ENCODE measurements at places on chromosomes 6 and 20.

DNA sequence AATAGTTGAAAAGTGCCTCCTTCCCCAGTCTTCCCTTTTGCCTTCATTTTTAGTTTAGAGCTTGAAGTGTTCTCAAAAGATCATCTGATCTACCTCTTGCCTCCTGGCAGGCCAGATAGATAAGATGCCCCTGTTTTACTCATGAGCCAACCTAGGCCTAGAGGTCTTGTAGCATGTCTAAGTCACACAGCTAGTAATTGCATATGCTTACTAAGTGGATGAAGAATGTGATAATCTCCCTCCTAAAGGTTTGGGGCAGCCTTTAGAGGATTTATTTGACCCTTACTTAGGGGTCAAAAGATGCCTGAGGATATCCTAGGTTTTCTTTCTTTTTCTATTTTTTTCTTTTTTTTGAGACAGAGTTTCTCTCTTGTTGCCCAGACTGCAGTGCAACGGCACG is 2.1 kb downstream of the C6orf141 start:
- DNase-seq = no peak
- no peaks in the 10 kb centered on the region for H3K36me3 ChIP-seq
- no peak overlapping the region for H3K27ac ChIP-seq
- no peak overlapping the region for H3K4me3 ChIP-seq

DNA sequence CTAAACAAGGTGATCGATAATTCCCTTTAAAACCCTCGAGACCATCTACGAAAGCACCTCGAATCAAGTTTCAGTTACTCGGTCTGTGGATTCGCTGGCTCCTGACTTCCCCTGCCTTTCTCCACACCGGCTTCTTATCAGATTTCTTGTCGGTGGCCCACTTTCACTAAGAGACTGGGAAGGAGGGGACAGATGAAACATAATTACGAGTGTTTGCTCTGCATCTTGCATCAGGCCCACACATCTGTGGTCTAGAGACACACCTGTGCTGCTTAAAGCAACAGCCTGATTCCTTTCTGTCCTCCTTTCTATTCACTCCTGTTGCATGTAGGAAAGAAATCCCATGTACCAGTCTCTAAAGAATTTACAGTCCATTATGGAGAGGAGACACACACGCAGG is 37.7 kb downstream of the INSM1 start:
- H3K4me3 ChIP-seq = no peak overlapping the region
- H3K4me1 ChIP-seq = no peaks in the 10 kb centered on the region
- H3K36me3 ChIP-seq = peaks cover 2% of the 10 kb centered on the region
- DNase-seq = no peak
- no peaks in the 10 kb centered on the region for H3K27me3 ChIP-seq
- H3K27ac ChIP-seq = no peak overlapping the region

DNA sequence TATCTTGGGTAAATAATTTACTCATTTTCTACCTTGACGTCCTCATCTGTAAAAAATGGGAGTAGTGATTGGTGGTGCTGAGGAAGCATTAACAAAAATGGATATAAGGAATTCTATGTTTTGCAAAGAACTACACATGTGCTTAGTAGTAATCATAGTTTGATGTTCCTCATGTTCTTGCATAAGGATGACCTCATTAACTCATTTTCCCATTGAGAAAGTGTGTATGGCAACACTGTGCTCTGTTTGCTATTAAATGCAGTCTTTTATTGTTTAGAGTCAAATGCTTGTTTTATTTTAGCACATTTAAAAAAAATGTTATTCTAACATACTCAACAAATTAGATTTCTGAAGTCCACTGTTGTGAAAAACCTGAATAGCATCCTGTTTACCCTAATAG is 211.2 kb upstream of the RSPO3 start:
- H3K4me1 ChIP-seq = no peaks in the 10 kb centered on the region
- H3K36me3 ChIP-seq = no peaks in the 10 kb centered on the region

DNA sequence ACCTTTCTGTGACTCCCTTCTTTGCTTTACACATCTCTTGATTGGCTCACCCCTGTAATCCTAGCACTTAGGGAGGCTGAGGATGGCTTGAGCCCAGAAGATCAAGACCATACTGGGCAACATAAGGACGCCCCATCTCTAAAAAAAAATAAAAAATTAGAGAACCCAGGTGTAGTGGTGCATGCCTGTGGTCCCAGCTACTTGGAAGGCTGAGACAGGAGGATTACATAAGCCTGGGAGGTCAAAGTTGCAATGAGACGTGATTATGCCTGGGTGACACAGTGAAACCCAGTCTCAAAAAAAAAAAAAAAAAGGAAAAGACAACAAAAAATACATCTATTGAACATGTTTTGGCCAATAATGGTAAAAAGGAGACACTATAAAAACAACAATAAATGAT is 37.8 kb downstream of the CHD6 start:
- peaks cover 5% of the 10 kb centered on the region for H3K36me3 ChIP-seq
- H3K27me3 ChIP-seq = no peaks in the 10 kb centered on the region
- no peak overlapping the region for H3K4me3 ChIP-seq
- H3K27ac ChIP-seq = no peak overlapping the region

GRCh38 chr20:45456632-45457031 is 12.9 kb upstream of the WFDC2 start:
- peaks cover 3% of the 10 kb centered on the region for H3K4me1 ChIP-seq
- H3K27ac ChIP-seq = no peak overlapping the region
- peaks cover 8% of the 10 kb centered on the region for H3K27me3 ChIP-seq
- H3K4me3 ChIP-seq = no peak overlapping the region
- DNase-seq = peak; percentile 83

DNA sequence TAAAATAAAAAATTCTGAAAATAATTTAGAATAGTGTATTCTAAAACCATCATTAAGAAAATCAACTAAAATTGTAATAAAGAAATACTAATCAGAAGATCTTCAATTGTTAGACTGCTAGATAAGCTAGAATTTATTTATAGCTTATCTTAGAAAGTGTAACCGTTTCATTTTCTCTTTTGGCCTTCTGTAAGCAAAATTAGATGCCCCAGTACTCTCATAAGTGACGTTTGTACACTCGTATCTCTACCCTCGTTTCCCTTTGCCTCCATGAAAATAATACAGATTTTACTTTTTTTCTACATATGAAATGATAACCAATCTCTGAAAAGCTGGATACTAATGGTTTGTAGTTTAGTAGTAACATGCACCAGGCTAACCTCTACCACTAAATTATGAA is 19.8 kb downstream of the DSE start:
- no peak overlapping the region for H3K27ac ChIP-seq
- no peak overlapping the region for H3K4me3 ChIP-seq
- H3K4me1 ChIP-seq = peaks cover 22% of the 10 kb centered on the region
- H3K36me3 ChIP-seq = no peaks in the 10 kb centered on the region
- DNase-seq = no peak
- no peaks in the 10 kb centered on the region for H3K27me3 ChIP-seq

DNA sequence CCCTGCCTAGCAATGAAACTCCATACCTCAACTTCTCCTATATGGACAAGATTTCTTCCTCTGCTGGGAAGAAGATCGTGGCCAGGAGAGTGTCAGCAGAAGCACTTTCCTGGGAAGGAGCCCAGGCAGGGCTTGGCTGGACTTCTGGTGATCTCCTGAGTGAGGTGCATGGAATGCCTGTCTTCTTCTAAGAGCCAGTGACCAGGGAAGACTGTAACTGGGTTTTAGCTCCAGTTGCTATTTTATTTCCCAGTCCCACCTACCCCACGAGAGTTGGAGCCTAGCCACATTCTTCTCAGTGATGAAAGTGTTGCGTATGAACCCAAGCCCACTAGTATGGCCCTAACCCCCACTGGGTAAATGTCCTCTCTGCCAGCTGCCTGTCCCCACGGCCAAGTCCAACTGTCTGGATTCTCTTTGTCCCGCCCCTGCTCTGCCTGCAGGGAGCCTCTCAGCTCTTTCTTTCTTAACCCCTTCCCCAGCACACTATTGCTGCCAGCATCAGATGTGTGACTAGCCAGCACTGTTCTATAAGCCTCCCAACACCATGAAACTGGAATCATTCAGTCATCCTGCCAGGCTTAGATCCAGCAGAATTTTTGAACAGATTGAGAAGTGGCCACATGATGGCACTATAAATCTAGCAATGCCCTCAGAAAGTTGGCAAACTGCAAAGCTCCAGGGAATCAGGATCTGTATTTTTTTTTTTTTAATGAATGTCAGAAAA is 69.8 kb upstream of the FAM184A start:
- H3K27ac ChIP-seq = peak overlapping the region; percentile 63
- H3K27me3 ChIP-seq = peaks cover under 1% of the 10 kb centered on the region
- peaks cover 56% of the 10 kb centered on the region for H3K4me1 ChIP-seq
- peaks cover 2% of the 10 kb centered on the region for H3K36me3 ChIP-seq
- peak; percentile 68 for DNase-seq

DNA sequence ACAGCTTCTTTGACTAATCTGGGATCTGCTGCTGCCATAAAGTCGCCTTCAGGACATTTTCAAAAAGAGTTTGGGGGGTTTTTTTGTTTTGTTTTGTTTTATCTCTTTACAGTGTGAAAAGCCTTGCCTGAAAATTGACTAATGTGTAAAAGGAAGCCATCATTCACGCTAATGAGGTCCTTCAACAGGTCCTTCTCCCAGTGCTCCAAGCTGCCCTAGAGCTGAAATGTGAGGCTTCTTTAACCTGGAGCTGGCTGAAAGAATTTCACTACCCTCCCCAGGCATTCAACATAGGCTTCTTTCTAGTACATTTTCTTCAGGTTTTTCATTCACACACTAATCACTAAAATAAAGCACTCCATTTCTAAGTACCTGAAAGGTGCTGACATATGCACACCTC is 145.1 kb upstream of the PRDM1 start:
- peaks cover 5% of the 10 kb centered on the region for H3K27me3 ChIP-seq
- H3K4me3 ChIP-seq = no peak overlapping the region
- H3K4me1 ChIP-seq = peaks cover 10% of the 10 kb centered on the region
- H3K27ac ChIP-seq = no peak overlapping the region
- peaks cover 2% of the 10 kb centered on the region for H3K36me3 ChIP-seq
- DNase-seq = no peak

DNA sequence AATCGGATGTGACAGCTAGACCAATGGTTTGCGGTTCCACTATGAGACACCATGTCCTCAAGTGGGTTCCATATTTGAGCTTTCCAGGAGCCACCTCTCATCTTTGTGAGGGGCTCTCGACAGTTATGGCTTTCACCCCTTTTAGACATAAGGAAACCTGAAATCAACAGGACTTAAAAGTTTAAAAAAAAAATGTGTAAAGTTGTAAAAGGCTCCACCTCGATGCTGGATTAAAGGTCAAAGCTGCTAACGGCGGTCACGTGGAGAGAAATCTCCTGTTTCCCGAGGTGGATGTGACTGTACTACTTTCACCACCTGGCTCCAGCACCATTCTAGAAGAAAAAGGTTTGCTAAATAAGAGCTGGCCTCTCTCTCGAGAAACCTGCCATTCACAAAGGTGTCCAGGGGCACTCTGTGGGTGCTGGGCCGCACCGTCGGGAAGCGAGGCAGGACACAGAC is 542 bp downstream of the ATP5F1E start:
- H3K4me3 ChIP-seq = peak overlapping the region; percentile 95
- no peaks in the 10 kb centered on the region for H3K27me3 ChIP-seq
- no peak for DNase-seq
- H3K36me3 ChIP-seq = peaks cover 65% of the 10 kb centered on the region
- peaks cover 56% of the 10 kb centered on the region for H3K4me1 ChIP-seq

GRCh38 chr20:60695226-60696000 is 556.6 kb upstream of the CDH4 start:
- no peaks in the 10 kb centered on the region for H3K4me1 ChIP-seq
- no peak overlapping the region for H3K27ac ChIP-seq
- no peaks in the 10 kb centered on the region for H3K36me3 ChIP-seq
- DNase-seq = no peak
- peaks cover 6% of the 10 kb centered on the region for H3K27me3 ChIP-seq
- H3K4me3 ChIP-seq = no peak overlapping the region

GRCh38 chr20:24129641-24130040 is 141.1 kb upstream of the GGTLC1 start:
- peaks cover 6% of the 10 kb centered on the region for H3K4me1 ChIP-seq
- no peak overlapping the region for H3K4me3 ChIP-seq
- no peak overlapping the region for H3K27ac ChIP-seq
- DNase-seq = no peak
- no peaks in the 10 kb centered on the region for H3K27me3 ChIP-seq

DNA sequence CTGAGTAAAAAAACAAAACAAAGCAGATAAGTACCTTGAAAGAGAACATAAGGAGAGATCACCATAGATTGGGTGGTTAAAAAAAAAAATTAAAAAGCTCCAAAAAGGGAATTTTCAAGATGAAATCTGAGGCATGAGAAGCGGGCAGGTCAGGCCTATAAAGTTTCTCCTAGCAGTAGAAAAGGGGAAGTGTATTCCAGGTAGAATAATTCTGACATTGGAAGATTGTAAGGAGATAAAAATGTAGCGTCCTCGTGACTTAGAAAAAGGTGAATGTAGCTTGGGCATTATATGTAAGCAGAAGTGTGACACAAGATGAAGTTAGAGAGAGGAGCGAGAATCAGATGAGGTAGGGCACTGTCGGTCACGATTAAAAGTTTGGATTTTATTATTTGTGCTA is 9.1 kb upstream of the ADGRB3 start:
- no peaks in the 10 kb centered on the region for H3K27me3 ChIP-seq
- no peaks in the 10 kb centered on the region for H3K4me1 ChIP-seq
